Thoracic aorta endothelial cell (primary cell): ENCODE measurements at places on chromosomes 5 and 9. TPM values are rescaled to one million over a fixed set of nuclear protein-coding genes. Genes with fewer than 3 reads are reported as not detected.

Gene CDH9
- total RNA-seq: not detected in 2 replicates

Gene TMEM174
- total RNA-seq: not detected in 2 replicates

Gene LCN10
- not detected in 2 replicates for total RNA-seq

Gene FOXD4
- total RNA-seq: 0.14 and 0.27 TPM in 2 replicates

Gene DRD1
- not detected in 2 replicates for total RNA-seq

Gene SLC2A6
- 19.0 and 33.8 TPM in 2 replicates for total RNA-seq

Gene ARL10
- total RNA-seq: 8.4 and 11.3 TPM in 2 replicates

Gene CCDC112
- 13.1 and 18.6 TPM in 2 replicates for total RNA-seq

Gene FANCC
- 12.1 and 13.1 TPM in 2 replicates for total RNA-seq

Gene AQP3
- total RNA-seq: 0.36 TPM in 1 of 2 replicates, not detected in the other

Gene ENHO
- total RNA-seq: 0.22 TPM in 1 of 2 replicates, not detected in the other

Gene UNC5A
- 0.22 and 0.66 TPM in 2 replicates for total RNA-seq

Gene OCLN
- 13.4 and 14.1 TPM in 2 replicates for total RNA-seq

Gene LRRC19
- not detected in 2 replicates for total RNA-seq

Gene QRFP
- total RNA-seq: not detected in 2 replicates

Gene PRUNE2
- 29.1 and 64.7 TPM in 2 replicates for total RNA-seq

Gene GABRA1
- not detected in 2 replicates for total RNA-seq

Gene PRSS3
- 24.4 and 24.7 TPM in 2 replicates for total RNA-seq

Gene RIGI
- 24.5 and 28.9 TPM in 2 replicates for total RNA-seq

Gene SPINK13
- not detected in 2 replicates for total RNA-seq

Gene C5orf52
- not detected in 2 replicates for total RNA-seq

Gene PCDHB6
- 0.07 TPM in 1 of 2 replicates, not detected in the other for total RNA-seq

Gene ARPC5L
- total RNA-seq: 41.3 and 43.0 TPM in 2 replicates

Gene PPP2R2B
- not detected in 2 replicates for total RNA-seq

Gene PCDHA9
- total RNA-seq: under 0.01 and 0.07 TPM in 2 replicates
